CD4-positive, alpha-beta T cell treated with Interleukin-10 for 1 hour (primary cell): ENCODE measurements at places on chromosomes 16 and 17.
A peak's percentile ranks its signal among the peaks of the same experiment; 100 is the strongest.

- DNase-seq, result no peak
Observed at GRCh38 chr17:71399649-71400048, 721.2 kb upstream of the SOX9 start.

DNA sequence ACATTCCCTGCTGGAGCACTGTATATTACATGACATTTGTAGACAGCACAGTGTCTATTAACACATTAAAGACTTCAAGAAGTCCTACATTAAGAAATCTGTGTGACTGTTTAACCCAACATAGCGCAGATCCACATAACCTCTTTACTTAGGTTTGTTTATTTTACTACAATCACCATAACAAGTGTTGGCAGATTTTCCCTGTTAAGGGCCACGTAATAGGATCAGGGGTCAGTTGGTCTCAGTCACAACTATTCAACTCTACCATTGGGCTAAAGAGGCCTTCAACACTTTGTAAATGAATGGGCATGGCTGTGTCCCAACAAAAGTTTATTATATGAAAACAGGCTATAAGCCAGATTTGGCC, 51.3 kb upstream of the ADORA2B start:
- no peak for DNase-seq

- DNase-seq, result no peak
Observed at GRCh38 chr17:57913575-57914272, 41.5 kb downstream of the CUEDC1 start.

DNA sequence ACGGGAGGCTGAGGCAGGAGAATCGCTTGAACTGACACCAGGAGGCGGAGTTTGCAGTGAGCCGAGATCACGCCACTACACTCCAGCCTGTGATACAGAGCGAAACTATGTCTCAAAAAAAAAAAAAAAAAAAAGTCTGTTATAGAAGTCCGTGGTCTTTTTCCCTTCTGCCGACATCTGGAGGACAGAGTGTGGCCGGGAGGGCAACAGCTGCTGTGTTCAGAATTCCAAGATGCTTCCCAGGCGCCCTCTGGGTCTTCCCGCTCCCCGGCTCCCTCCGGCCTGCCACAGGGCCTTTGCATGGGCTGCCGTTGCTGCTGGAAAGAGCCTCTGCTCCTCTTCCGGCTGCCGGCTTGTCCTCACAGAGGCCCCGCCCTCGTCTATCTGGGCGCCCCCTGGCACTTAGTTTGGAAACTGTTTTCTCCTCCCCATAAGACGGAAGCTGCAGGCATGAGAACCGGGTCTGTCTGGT, 2.4 kb upstream of the CACNA1H start:
- peak; percentile 17 for DNase-seq

GRCh38 chr16:22739077-22739476, 74.9 kb upstream of the HS3ST2 start:
- no peak for DNase-seq

DNA sequence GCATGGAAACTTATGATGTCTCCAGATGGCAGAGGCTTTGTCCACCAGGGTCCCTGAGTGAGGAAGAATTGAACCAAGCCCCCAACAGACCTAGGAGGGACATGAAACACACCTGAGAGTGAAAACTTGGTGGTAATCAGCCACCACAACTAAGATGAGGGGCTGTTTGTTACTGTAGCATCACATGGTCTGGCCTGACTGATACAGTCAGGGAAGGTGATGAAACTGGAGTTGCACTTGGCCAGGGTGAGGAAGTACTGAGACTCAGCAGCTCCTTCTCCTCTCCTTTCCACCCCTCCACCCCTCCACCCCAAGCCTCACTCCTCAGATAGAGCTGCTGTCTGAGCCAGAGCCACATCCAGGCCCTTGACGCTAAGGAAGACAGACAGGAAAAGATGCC, 37.2 kb downstream of the C16orf82 start:
- no peak for DNase-seq

- DNase-seq, result no peak
Observed at GRCh38 chr16:50819706-50820105, 77.8 kb downstream of the CYLD start.

DNA sequence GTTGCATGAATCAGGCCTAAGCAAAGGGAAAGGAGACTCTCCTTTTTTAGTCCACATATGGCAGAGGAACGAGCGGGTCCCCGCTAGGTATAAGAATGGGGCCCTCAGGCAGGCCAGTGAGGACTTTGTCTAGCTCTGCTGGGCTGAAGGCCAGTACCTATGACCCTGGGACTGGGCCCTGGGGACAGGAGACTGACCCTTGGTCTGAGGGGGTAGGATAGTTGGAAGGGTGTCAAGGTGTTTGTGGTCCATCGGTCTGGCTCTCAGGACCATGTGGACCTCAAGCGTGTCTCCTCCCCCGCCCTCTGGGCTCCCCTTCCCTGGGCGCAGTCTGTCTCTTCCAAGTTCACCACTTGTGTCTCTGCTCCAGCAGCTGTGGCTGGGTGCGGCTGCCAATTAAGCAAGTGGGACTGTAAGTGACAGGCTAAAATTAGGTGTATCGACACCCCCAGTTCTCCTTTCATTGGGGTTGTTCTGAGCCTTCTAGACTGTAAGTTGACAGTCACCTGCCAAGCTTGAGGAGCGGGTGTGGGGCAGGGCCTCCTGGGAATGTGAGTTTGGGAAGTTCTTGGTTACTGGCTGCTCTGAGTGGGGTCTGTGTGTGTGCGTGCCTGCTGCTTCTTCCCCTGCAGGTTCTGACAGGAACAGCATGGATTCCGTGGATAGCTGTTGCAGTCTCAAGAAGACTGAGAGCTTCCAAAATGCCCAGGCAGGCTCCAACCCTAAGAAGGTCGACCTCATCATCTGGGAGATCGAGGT, 24.5 kb downstream of the AKAP1 start:
- no peak for DNase-seq

- no peak for DNase-seq
Observed at GRCh38 chr16:49589544-49590031, 216.0 kb downstream of the C16orf78 start.

DNA sequence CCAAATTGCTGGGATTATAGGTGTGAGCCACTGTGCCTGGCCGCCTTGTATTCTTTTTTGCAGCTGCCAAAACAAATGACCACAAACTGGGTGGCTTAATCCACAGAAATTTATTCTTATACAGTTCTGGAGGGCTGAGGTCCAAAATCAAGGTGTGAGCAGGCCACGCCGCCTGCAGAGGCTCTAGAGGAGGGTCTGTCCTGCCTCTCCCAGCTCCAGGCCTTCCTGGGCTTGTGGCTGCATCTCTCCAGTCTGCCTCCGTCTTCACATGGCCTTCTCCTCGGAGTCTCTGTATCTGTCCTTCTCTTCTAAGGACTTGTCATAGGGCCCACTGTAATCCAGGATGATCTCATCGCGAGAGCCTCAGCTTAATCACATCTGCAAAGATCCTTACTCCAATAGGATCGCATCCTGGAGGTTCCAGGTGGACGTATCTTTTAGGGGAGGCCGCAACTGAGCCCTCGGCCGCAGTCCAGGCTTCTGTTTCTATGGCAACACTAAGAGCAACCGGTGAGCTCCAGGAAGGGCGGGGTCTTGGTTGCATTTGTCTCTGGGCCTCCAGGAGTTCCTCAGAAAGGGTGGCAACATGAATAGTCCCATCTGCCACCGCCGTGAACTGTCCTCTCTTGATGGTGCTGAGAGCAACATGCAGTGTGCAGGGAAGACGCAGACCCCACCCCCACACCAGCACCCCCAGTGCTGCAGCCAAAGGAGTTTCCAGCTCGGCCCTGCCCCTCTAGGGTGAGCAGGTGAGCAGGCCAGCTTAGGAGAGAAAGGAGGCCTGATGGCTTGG, 29.5 kb upstream of the CREBBP start:
- DNase-seq, result no peak

DNA sequence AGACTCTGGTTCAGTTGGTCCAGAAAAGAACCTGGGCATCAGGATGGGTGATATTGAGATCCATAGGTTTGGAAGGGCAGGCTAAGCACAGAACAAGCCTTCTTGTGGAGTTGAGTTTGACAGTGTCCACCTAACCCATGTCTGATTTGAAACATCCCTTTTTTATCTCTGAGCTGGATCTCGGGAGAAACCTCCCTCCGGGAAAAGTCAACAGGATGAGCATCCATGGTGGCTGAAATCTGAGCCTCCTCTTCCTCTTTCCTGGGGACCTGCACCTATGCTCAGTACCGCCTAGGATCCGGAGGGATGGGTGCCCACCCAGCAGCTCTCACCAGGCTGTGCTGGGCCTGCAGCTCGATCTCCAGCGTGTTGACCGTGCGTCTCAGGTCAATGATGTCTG, 3.4 kb downstream of the KRT32 start:
- no peak for DNase-seq

- no peak for DNase-seq
Observed at GRCh38 chr17:64591944-64592343, 70.2 kb downstream of the SMURF2 start.

- DNase-seq, result no peak
Observed at GRCh38 chr17:81240761-81241160, 1.6 kb downstream of the NDUFAF8 start.

DNA sequence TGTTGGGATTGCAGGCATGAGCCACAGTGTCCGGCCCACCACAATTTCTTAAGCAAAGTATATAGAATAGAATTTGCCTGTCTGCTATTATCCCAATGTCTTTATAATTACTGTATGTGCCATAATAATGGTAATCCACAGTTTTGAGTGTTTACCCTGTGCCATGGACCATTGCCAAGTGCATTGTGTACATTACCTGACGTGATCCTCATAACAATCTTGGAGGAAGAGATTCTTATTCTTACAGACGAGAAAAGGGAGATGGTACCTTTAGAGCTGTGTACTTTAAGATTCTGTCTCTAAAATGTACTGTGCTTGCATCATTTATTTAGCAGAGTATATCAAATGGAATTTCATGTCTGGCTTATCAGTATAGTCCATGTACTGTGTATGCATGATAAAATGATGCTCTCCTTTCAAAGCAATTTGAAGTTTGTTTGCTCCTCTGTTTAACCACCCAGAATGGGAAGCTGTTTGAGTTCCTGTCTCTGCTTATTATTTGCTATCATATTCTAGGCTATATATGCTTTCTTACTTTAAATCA, 13.8 kb upstream of the CDR2 start:
- no peak for DNase-seq
